Right forelimb (tissue), 1 donor: ENCODE measurements at places on chromosomes 3 and 15.

GRCh38 chr3:54171509-54171908, 49.2 kb downstream of the CACNA2D3 start:
- no peak for DNase-seq

GRCh38 chr3:16849795-16850194, 35.0 kb upstream of the PLCL2 start:
- no peak for DNase-seq

GRCh38 chr3:108899530-108899929, 54.1 kb downstream of the GUCA1C start:
- DNase-seq: no peak

GRCh38 chr3:183878071-183878470, 6.6 kb downstream of the PARL start:
- DNase-seq: no peak

DNA sequence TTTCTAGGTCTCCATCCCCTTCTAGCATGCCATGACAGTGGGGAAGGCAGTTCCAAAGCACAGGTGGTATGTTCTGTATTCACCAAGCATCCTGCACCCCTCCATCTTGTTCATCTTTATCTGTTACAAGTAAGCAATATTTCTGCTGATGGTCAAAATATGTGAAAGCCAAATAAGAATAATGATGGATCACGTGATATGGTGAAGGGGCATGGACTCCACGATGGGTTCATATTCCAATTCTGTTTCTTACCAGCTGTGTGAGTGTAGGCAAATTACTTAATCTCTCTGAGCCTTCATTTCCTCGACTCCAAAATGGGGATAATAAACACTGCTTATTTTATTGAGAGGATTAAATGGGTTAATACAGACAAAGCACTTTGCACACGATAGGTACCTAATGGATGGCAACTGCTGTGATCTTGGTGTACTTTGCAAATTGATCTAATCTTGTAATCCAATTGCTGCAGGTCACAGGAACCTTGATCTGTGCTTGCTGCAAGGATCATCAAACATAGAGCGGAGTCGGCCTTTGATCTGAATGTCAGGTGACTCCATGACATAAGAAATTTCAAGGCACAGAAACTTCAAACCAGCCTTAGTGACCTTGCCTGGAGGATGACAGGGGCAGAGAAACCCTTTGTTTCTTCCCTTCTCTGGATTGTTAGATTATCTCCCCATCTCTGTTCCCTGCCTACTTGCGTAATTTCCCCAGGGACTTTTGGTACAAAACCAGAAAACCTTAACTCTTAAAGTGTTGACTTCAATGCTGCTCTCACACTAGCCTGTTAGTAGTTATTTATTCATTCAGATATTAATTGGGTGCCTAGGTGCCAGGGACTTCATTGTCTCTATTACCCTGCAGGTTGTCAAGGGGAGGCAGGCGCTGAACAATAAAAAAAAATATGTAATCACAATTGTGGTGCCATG, 25.8 kb downstream of the SIAH2 start:
- DNase-seq: no peak

DNA sequence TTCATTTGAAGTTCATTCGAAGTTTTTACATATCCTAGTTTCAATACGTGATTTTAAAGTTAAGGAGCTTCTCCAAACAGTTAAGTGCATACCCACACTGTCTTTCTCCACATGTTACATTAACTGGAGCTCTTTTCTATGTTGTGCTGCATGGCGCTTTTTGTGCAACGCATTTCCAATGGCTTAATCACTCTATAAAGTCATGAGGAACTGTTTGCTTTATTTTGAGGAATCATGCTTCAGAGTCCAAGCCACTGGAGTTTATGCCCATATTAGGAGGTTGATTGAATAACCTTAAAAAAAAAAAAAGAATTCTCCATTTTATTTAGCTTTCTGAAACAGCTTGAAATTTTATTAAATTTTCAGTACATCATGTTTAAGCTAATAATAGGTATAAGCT, 109.4 kb upstream of the MBNL1 start:
- DNase-seq: no peak

- no peak for DNase-seq
Observed at GRCh38 chr3:142625153-142625440, 28.9 kb downstream of the PLS1 start.

- DNase-seq: no peak
Observed at GRCh38 chr3:131907796-131908195, 127.0 kb downstream of the CPNE4 start.

DNA sequence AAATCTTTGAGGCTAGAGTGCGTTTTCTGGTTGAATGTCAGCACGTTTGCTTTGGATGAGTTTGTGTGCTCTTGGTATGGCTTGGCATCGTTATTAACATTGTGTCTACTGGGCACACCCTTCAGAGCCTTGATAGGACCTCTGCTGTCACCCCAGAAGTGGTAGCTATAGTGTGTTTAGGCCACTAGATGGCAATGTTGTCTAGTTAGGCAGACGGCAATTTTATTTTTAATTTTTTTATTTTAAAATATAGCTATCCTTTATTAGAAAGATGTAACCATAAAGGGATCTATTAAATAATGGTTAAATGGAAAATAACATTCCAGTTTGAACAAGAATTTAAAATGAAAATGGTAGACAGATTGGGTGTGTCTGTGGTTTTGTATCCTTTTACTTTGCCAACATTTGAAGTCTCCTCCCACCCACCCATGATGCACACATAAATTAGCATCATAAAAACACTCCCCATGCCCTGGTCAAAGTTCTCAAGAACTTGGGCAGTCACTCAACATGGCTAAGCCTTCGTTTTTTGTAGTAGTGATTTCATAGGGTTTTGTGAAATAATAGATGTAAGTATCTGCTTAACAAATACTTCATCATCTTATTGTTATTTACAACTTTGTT, 200.7 kb downstream of the KCNH8 start:
- DNase-seq: no peak

GRCh38 chr3:71355862-71356261, 227.7 kb downstream of the FOXP1 start:
- no peak for DNase-seq
